ENCODE measurements at places on chromosomes 11 and 22.

DNA sequence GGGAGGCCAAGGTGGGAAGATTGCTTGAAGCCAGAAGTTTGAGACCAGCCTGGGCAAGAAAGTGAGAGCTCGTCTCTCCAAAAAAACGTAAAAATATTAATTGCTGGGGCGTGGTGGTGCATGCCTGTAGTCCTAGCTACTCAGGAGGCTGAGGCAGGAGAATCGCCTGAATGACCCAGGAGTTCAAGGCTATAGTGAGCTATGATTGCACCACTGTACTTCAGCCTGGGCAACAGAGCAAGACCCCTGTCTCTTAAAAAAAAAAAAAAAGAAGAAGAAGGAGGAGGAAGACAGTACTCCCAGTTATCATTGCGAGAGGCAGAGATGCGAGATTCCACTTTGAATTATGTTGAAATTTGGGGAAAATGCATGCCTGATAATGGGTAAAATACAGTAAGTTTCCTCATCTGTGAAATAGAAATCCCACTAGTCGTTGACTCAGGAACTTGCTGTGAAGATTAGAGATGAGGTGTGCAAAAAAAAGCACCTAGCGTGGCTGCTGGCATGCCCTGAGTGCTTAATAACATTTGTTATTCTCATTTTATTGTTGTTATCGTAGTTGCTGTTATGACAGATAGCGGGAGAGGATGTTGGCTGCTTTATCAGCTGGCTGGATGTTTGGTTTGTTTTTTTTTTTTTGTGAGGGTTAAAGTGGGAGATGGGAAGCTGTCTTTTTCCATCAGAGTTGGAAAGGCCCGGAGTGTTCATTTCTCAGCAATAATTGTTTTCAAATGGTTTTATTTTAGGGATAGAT is 33.4 kb downstream of the BCR start:
- no peak for DNase-seq

GRCh38 chr22:46914481-46914880 is 152.0 kb downstream of the TBC1D22A start:
- no peak for DNase-seq

DNA sequence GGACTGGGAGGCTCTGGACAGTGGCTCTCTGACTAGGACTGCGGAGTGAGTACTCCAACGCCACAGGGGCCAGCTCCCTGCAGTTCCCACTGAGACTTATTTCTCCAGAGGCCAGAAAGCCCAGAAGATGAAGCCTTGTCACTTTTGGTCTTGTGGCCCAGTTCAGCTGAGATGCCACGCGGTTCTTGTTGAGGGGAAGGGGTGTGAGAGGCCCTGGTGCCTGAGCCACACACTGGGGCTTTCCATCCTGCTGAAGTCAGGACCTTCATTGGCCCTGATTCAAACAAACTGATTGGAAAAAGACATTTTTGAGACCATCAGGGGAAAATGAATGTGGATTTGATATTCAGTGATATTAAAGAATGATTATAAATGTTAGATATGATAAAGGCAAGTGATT is 73.6 kb downstream of the UBASH3B start:
- DNase-seq = no peak

DNA sequence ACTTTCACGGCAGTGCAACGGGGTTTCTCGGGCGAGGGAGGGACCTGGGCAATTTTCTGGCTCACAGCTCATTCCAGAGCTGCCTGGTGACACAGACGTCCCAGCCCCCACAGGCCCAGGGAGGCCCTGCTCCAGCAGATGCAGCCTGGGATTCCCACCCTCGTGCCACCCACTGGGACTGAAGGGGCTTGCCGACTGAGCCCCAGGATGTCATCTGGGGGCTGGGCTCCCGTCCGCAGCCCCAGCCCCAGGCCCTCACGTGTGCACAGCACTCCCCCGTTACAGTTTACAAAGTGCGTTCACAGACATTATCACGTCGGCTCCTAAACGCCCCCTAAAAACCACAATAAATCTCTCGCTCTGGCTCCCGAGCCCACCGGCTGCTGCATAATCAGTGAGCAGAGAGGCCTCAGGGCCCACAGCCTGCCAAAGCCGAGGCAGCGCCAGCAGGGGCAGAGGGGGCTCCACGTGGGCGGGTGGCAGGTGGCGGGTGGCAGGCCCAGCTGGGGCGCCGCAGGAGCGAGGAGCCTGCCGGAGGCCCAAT is 76.9 kb upstream of the TCF20 start:
- no peak for DNase-seq

DNA sequence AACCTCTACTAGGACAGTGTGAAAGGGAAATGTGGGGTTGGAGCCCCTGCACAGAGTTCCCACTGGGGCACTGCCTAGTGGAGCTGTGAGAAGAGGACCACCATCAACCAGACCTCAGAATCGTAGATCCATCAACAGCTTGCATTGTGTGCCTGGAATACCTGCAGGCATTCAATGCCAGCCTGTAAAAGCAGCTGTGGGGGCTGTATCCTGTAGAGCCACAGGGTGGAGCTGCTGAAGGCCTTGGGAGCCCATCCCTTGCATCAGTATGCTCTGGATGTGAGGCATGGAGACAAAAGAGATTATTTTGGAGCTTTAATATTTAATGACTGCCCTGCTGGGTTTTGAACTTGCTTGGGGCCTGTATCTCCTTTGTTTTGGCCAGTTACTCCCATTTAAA is 46.3 kb downstream of the PGR start:
- no peak for DNase-seq

DNA sequence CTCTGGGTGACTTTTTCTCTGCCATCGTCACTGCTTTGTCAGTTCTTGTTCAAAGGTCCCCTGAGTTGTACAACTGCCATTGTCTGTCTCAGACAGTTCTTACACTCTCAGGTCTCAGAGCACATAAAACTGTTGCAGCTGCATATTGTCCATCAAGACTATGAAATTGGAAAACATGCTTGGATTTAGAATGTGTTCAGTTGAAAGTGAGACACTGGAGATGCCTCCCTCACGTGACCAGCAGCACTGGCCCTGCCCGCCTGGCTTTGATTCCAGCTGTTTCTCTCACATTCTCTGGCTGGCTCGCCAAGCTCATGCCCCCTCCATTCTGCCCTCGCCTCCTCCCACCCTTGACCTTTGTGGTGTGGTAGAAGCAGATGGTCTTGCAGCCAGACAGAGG is 244.2 kb downstream of the NTM start:
- no peak for DNase-seq

- DNase-seq = no peak
Observed at GRCh38 chr11:131833366-131833765, 463.0 kb downstream of the NTM start.

DNA sequence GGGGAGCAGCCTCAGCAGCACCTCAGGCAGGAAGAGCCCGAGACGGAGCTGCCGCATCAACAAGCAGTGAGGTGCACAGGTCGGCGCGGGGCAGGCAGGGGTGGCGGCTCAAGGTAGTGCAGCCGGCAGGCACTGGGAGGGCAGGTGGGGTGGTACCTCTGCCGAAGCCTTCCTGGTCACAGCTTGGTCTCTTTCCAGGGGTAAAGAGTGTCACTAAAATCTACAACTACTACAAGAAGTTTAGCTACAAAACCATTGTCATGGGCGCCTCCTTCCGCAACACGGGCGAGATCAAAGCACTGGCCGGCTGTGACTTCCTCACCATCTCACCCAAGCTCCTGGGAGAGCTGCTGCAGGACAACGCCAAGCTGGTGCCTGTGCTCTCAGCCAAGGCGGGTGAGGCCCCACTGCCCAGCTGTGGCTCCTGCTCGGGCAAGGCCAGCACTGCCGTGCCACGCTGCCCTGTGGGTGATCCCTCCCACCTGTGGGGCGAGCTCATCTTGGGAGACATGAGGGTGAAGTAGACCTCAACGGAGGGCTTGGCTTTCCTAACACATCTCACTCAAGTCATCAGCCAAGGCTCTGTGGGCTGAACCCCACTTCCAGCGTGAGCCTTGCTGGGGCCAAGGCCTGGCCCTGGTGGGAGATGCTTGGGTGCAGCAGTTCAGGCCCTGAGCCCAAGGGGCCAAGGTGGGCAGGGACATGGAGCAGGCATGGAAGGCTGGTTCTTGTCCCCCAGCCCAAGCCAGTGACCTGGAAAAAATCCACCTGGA is 13.6 kb downstream of the GATD1 start:
- no peak for DNase-seq

- no peak for DNase-seq
Observed at GRCh38 chr11:36135076-36135475, 154.1 kb downstream of the COMMD9 start.

DNA sequence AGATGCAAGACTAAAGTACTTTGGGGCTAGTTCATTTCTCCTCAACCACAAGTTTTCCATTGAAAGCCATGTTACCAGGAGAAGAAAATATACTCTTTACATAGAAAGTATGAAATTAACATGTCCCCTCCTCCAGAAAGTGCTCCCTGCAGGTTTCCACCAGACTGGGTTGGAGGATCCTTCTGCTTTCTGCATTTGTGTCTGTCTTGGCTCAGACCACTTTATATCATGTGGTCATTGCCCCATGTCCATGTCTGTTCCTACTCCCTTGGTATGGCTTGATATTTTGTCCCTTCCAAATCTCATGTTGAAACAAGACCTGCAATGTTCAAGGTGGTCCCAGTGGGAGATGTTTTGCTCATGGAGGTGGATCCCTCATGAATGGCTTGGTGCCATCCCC is 28.4 kb upstream of the ACER3 start:
- DNase-seq = no peak

DNA sequence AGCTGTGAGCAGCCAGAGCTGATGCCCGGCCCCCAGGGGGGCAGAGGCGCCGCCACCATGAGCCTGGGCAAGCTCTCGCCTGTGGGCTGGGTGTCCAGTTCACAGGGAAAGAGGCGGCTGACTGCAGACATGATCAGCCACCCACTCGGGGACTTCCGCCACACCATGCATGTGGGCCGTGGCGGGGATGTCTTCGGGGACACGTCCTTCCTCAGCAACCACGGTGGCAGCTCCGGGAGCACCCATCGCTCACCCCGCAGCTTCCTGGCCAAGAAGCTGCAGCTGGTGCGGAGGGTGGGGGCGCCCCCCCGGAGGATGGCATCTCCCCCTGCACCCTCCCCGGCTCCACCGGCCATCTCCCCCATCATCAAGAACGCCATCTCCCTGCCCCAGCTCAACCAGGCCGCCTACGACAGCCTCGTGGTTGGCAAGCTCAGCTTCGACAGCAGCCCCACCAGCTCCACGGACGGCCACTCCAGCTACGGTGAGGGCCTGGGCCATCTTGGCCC is 6.1 kb downstream of the CDC42EP1 start:
- DNase-seq = no peak

GRCh38 chr11:83302151-83302550 is 16.0 kb upstream of the CCDC90B start:
- no peak for DNase-seq

- no peak for DNase-seq
Observed at GRCh38 chr11:69157822-69158231, 2.1 kb downstream of the SMIM38 start.

- DNase-seq = no peak
Observed at GRCh38 chr22:17441326-17441725, 72.1 kb downstream of the CECR2 start.

GRCh38 chr11:9090488-9091043 is 833 bp downstream of the SCUBE2 start:
- DNase-seq = no peak

DNA sequence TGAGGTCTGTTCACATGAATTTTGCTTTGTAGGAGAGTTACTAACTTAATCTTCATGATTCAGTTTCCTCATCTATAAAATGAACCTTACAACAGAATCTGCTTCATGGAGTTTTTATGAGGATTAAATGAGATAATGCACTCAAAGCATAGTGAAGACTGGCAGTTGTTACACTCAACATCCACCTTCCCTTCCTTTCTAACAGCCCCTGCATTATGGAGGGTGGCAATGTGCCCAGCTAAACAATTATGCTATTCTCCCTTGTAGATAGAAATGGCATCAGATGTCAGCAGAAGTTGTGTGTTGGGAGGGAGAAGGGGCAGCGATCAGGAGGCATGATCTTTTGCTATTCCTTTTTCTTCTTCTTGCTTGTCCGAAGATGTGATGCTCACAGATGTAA is 6.5 kb downstream of the POU2AF1 start:
- no peak for DNase-seq

DNA sequence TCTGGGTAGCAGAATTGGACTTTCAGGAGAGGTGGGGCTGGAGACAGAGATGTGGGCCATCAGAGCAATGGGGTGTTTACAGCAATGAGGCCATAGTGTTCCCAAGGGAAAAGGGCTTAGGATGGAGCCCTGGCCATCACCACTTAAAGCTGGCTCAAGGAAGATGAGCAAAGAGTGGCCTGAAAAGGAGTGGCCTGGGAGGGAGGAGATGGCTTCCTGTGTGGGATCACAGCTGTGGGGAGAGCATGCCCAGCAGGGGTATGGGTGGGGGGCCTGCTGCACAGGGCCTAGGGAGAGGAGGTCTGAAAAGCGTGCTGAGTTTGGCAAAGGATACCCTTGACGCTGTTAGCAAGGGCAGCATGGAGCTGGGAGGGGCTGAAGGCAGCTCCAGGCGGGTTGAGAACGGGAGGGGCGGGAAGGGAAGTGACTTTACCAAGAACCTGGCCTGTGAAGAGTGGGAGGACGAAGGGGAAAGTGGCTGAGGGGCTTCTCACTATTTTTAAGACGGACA is 13.9 kb downstream of the LRRC32 start:
- no peak for DNase-seq

DNA sequence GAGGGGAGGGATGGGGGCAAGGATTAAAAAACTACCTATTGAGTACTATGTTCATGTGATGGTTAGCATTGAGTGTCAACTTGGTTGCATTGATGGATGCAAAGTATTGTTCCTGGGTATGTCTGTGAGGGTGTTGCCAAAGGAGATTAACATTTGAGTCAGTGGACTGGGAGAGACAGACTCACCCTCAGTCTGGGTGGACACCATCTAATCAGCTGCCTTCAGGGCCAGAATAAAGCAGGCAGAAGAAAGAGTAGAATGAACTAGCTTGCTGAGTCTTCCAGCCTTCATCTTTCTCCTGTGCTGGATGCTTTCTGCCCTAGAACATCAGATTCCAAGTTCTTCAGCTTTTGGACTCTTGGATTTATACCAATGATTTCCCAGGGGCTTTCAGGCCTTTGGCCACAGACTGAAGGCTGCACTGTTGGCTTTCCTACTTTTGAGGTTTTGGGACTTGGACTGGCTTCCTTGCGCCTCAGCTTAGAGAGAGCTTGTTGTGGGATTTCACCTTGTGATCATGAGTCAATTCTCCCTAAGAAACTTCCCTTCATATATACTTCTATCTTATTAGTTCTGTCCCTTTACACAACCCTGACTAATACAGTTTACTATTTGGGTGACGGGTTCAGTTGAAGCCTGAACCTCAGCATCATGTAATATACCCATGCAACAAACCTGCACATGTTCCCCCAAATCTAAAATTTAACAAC is 70.2 kb downstream of the MTNR1B start:
- no peak for DNase-seq

GRCh38 chr11:117684111-117684510 is 112.9 kb downstream of the DSCAML1 start:
- DNase-seq = no peak

DNA sequence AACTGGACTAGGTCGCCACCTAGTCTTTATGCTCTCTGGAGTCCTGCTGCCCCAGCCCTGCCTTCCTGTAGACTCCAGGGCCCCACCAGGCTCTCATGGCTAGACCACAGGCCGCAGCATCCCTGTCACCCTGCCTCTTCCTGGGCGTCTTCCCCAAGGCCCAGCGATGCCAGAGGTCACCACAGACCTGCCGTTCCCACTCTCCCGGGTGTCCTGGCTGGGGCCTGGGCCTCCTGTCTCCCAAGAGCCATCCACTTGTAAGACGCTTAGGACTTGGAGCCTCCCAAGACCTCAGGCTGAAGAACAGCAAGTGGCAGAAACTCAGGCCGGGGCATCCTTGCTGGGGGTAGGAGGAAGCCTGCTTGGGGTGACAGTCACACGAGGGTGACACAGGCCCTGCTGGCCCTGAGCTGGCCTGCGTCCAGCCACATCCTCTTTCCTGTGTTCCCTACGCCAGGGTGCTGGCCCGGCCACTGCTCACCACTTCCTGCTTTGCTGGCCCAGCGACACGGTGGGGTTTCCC is 2.0 kb upstream of the TCIRG1 start:
- no peak for DNase-seq

All from mesothelial cell of epicardium (in vitro differentiated cells).